ENCODE measurements at places on chromosomes 3 and 15.

- no peak for DNase-seq
Observed at GRCh38 chr15:98582900-98583554, 65.3 kb upstream of the IGF1R start.

DNA sequence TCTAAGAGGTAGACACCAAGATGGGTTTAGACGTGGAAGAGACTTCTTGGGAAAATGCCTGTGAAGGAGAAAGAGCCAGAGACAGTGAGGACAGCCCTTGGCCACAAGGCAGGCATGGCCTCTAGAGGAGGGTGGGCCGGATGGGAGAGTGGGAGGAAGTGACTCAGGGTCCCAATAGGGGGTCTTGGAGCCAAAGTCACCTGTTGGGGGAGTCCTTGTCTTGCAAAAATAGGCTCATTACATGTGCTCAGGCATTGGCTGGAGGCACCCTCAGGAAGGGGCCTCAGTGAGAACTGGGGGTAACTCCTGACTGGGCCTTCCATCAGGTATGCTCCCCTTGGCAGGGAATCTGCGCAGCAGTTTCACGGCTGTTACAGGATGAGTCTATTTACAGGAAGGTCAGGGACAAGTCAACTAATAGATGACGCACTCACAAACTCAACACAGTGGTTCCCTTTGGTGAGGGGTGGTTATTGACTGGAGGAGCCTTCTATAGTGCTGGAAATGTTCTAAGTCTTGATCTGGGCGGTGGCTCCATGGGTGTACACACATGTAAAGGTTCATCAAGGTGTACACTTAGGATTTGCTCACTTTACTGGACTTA lies 259.6 kb downstream of the XXYLT1 start:
- DNase-seq = no peak

DNA sequence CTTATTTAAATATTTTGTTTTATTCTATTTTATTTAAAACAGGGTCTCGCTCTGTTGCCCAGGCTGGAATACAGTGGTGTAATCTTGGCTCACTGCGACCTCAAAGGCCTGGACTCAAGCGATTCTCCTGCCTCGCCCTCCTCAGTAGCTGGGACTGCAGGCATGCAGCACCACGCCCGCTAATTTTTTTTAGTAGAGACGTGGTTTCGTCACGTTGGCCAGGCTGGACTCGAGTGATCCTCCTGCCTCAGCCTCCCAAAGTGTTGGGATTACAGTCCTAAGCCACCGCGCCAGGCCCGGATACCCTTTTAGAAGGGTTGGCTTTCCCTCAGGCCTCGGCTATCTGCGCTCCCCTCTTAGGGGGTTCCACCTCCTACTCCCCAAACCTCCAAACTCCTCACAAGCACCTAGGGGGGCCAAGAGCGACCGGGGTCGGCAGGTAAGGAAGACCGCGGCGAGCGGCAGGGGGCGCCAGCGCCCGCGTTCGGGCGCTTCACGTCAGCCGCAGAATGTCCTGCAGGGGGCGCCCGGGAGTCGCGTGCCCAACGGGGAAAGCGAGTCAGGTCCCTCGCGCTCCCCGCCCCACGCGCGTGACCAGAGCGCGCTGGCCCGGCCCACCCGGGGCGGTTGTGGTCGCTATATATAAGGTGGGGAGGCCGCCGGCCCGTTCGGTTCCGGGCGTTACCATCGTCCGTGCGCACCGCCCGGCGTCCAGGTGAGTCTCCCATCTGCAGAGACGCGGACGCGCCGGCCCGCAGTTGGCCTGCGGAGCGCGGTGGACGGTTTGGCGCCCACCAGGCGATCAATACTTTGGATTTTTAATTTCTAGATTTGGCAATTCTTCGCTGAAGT lies 51.8 kb upstream of the GATM start:
- peak; percentile 84 for DNase-seq

GRCh38 chr3:33513262-33513863 lies 73.2 kb upstream of the UBP1 start:
- DNase-seq = no peak

DNA sequence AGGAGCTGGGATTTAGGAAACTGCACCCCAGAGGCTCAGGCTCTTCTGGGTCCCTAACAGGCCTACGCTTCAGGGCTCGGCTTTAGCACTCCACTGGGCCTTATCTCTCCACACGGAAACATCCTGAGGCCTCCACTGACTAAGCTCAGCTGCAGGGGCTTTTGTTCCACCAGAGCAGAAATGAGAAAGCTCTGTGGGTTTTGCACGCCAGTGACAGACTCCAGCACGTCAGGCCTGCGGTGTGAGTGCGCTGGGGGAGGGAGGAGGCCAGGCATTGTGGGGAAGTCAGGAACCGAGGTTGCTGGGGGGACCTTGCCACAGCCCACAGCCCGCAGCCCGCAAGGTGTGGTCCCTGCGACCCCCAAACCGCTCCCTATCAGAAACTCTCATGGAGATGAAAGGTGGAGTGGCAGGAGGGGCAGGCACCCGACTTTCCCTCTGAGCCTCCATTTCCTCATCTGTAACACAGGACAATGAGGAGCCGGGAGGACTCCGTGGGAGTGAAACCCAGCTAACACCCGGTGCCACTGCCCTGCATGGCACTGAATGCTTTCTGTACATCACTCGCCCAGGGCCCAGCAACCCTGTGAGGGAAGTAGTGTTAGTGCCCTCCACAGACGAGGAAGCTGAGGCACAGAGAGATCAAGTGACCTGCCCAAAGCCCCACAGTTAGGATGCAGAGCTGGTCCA lies 106.5 kb downstream of the TPRA1 start:
- DNase-seq = peak; percentile 82

DNA sequence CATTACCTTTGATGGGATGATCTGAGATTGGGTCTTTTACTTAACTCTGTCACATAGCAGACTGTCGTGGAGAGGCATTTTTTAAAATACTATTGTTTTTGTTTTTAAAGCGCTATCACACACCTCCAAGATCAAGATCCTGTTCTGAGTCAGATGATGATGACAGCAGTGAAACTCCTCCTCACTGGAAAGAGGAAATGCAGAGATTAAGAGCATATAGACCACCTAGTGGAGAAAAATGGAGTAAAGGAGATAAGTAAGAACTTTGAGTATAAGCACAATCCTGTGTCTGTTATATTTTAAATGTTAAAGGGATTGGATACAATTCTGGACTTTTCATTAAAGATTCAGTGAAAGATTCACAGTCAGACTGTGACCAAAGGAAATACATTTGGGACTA lies 18.4 kb upstream of the ZBTB47 start:
- DNase-seq = no peak

- DNase-seq = no peak
Observed at GRCh38 chr3:46674031-46674845, 19.2 kb downstream of the ALS2CL start.

DNA sequence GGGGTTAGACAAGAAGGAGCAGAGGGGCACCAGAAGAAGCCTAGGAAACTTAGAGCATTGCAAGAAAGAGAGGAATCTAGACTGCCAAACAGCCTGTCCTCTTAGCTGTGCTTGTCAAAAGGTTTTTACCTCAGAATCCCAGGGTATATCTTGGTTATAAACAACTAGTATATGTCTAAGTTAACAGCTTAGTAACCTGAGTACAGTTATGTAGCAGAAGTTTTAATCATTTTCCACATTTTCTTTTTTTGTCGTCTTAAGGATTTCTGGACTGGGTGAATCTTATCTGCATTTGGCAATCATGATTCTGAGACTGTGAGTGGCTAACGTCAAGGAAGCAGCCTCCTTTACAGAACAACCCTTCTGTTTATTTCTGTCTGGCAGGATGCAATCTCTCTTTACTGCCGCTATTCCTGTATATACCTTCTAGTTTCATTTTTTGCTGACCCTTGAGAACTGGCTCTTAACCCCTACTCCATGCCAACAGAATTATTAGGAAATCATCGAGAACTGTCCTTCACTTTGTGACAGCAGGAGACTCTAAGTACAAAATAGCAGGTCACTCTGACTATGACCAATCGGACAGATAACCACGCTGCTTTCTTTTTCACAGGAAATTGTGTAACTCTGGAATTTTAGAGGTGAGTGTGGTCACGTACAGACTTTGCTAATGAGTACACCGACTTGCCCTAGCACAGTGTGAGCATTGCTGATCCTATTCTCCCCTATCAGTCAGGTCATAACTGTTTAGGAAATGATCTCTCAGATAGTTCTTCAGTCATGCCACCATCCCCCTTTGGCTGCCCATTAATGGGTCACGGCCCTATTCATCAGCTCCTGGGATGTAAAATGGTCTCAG lies 3.3 kb upstream of the CP start:
- peak; percentile 38 for DNase-seq

DNA sequence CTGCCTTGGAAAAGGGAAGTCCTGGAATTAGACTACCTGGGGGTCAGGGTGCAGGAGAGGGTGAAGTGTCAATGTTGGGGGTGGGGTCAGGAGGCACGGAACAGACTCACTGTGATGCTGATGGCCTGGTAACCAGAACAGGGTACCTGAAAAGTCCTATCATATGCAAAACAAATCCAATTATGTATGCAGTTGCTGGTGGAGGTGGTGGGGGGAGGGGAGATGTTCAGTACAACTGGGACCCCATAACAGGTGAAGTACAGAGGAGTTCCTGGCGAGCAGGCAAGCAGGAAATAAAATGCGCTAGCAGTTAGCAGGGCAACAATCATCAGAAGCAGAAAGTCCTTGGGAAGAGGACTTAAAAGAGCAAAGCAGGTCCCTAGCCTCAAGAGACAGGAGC lies 4.2 kb upstream of the KATNBL1 start:
- DNase-seq = no peak

DNA sequence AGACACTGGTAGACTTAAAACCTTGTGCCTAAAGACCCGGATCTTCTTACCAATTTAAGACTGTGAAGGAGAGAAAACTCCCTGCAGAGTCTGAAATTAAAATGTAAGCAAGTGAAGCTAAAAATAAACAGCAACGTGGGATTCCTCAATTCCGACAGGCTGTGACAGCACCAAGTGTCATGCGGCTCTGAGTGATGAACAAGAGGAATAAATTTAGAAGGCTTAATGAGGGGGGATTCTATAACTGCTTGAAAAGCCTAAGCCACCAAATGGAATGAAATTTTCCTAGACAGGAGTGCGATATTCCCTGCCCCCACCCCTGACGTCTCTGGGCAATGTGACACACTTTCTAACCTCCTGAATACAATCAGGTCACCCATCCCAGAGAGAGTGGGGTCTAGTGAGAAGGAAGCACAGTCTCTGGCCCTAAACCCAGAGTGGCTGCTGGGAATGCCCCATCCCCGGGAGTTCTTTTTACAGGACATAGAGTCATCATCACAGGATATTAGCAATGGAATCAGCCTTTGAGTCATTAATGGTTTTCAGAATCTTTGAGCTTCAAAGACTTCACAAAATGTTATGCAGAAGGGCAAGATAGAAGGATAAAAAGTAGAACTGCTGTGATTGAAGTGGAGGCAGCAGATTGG lies 114.3 kb downstream of the EDEM1 start:
- no peak for DNase-seq

DNA sequence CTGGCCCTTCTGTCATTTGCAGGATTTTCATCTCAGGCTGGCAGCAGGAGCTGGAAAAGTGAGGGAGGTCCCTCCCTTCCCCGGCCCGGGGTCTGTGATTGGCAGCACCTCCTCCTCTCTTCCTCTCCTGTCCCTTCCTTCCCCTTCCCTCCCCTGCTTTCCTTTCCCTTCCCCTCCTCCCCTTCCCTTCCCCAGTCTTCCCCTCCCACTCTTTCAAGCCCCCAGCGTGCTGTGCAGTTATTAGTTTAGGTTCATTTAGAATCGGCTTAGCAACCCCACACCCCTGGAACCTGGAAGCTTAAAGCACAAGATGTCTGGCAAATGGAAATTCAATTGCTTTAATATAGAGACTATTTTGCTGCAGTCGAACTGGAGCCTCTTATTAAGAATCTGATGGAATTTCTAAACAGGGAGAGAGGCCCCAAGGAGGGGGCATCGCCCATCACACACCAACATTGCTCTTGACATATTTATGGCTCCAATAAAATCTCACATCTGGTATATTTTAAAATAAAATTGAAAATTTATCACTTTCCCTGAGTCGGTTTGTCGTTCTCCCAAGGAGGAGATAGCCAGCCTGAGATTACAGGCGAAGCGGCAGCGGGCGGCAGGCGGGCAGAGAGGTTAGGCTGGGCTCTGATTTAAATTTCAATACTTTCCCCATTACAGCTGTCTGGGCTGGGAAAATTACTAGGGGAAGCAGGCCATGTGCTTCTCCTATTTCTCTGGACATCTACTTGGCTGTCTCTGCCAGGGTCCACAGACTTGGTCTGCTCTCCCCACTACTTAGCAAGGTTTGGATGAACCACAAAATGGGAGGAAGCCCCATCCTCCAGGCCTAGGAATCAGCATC lies 98.9 kb downstream of the LINGO1 start:
- no peak for DNase-seq

GRCh38 chr3:134860141-134860540 lies 65.1 kb downstream of the EPHB1 start:
- no peak for DNase-seq

GRCh38 chr15:77031376-77032050 lies 36.6 kb downstream of the PSTPIP1 start:
- DNase-seq = no peak

GRCh38 chr3:17782751-17783150 lies 40.3 kb upstream of the TBC1D5 start:
- no peak for DNase-seq

- DNase-seq = no peak
Observed at GRCh38 chr3:100158918-100159330, 44.6 kb upstream of the FILIP1L start.

DNA sequence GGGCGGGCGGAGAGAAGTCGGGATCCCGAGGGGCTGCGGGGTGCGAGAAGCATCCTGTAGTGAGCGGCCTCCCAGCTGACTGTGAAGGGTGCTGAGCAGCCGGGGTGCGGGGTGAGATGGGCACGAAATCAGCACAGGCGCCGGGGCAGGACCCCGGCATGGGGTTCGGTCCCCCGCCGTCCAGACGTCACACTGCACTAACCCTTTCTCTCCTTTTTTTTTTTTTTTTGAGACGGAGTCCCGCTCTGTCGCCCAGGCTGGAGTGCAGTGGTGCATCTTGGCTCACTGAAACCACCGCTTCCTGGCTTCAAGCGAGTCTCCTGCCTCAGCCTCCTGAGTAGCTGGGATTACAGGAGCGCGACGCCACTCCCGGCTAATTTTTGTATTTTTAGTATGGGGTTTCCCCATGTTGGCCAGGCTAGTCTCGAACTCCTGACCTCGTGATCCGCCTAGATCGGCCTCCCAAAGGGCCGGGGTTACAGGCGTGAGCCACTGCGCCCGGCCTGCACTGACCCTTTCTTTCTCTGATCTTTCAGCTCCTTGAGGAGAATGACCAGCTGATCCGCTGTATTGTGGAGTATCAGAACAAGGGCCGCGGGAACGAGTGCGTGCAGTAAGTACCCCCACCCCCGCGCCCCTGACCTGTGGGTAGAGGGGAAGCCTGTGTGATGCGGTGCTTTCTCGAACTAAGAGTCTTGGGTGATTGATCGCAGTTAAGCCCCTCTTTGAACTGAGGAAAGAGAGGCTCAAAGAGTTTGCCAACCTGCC lies 513 bp downstream of the SS18L2 start:
- peak; percentile 5 for DNase-seq

- no peak for DNase-seq
Observed at GRCh38 chr3:146747928-146748327, 142.8 kb upstream of the PLSCR5 start.

GRCh38 chr3:23162934-23163333 lies 40.2 kb upstream of the UBE2E2 start:
- DNase-seq = no peak
